Activated CD8-positive, alpha-beta memory T cell treated with anti-CD3 and anti-CD28 coated beads, Interleukin-2, amount 10 ng/mL, durations not matched to agents 7 days and 5 days (primary cell): ENCODE measurements at places on chromosomes 1 and 21.

DNA sequence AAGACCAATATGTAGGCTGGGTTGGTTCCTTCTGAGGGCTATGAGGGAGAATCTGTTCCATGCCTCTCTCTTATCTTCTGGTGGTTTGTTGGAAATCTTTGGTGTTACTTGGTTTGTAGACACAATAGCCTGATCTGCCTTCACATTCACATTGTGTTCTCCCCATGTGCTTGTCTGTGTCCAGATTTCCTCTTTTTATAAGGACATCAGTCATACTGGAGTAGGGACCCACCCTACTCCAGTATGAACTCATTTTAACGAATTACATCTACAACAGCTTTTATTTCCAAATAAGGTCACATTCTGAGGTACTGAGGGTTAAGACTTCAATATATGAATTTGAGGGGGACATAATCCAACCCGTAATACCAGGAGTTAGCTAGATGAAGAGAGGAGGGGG lies 75.9 kb downstream of the DISP1 start:
- no peak for DNase-seq

DNA sequence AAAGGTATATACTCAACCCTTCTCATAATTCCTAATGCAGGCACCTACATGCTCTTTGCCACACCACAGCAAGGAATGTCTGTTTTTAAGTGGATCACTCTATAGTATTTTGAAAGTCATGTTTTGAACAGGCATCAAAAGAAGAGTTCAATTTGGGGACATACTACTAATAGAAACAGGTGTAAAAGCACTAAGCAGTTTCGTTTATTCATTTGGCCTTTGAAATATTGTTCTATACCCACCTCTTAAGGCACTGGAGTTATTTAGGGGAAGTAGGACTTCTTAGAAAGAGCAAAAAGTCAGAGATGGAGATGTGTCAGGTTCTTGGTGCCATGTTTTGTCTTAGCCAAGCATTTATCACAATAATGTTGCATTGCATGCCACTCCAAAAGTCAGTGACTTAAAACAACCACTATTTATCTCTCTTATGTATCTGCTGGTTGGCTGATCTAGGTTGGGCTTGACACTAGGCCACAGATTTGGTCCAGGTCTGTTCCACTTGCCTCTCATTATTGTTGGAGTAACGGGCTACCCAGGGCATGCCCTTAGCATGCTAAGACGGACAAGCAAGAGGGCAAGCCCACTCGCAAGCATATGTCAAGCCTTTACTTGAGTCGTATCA lies 107.5 kb downstream of the RGL1 start:
- DNase-seq, result no peak

DNA sequence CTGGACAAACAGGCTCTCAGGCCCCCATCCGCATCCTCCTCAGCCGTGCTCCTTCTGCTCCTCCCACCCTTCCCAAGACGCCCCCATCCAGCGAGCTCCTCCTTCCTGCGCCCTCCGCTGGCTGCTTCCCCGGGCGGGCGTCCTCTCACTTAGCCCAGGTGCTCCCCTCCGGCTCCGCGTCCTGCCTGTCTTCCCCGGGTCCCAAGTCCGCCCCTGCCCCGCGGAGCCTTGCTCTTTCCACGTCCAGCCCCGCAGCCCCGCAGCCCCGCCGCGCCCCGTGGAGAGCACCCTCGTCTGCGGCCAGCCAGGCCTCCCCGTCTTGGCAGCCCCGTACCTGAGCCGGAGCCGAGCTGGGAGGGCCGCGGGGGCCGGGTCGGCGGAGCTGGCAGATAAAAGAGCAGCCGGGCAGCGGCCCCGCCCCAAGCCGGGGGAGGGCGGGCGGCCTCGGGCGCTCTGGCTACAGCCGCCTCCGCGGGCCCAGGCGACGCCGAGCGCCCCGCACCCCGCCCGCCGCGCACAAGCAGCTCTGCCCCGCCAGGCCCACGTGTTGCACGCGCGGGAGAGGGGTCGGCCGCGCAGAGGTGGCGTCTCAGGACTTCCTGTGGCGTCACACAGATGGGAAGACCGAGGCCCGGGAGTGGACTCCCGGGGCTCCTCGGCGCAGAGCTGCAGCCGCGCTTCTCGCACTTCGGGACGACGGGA lies at the start of gene PAQR7:
Gene PAQR7 (minus strand): TSS at position 555 of the 702 bp plus-strand sequence. CDS start 11,869 bp downstream, outside the sequence.
- peak; percentile 72 for DNase-seq

DNA sequence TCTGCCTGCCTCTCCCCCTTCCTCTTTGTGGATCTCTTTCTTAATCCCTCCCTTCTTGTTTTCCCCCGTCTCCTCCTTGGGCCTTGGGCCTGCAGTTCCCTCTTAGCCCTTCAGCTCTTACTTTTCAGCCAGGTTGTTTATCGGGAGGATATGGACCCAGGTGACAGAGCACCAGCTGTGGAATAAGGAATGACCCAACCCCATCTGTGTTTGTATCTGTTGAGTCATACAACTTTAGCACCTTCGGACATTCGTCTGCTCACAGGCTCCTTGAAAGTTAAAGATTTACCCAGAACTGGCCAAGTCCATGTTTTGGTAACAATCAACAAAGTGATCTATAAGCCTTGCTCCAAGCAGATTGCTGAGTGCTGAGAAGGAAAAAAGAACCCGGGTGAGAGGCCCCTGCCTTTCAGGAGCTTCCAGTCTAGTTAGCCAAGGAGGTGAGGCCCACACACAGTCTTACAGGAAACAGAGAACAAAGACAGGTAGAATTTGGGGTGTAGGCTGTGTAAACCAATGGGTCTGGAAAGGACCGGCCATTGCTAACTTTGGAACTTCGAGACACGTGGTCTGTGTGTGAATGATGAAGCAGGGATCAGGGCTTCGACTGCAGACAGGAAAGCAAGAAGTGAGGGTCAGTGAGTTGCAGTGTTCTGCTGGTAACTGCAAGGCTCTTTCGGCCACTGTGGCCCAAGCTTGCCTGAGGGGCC lies 66.7 kb upstream of the F3 start:
- no peak for DNase-seq

DNA sequence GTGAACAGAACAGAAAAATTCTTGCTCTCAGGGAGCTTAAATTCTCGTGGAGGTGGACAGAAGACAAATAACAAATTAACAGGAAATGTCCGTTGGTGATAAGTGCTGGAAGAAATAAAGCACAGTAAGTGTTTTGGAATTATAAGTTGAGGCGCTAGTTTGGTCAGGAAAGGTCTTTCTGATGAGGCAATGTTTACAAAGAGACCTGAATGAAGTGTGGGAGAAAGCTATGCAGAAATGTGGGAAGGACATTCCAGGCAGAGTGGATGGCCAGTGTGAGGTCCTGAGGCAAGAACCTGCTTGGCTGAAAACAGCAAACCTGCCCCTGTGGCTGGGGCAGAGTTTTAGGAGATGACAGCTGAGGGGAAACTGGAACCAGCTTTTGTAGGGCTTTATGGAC lies 23.3 kb downstream of the NGF start:
- no peak for DNase-seq

DNA sequence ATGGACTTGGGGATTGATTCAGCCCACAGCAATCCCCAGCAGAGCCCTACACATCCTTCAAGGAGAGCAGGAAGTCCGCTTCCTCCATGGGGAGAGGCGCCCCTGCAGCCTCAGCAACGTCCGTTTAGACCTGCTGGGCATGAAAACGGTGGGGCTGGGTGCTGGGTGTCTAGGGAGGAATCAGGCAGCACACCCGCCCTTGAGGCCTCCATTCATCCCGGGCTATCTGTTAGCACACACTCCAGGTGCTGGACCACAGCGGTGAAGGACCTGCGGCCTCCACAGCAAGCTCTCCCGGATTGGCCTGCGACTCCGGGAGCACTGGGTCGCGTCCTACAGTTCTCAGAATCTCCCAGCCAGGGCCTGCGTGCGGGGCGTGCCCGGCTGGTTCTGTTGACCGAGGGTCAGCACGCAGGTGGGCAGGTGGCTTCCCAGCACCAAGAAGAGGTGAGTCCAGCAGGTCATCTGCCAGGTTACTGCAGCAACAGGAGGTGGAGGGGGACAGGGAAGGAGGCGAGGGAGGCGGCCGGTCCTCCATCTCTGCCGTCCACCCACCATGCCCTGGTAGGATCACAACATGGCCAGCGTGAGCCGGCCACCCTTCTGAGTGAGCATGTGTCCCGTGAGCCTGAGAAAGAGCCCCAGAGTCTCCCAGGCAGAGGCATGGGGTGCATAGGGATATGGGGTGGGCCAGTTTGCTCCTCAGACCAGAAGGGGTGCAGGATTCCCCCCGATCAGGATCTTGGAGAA lies 96.6 kb downstream of the RIPK4 start:
- DNase-seq, result no peak

GRCh38 chr1:41645062-41645461 lies 160.6 kb upstream of the EDN2 start:
- no peak for DNase-seq

GRCh38 chr1:50704126-50704525 lies 255.9 kb downstream of the FAF1 start:
- no peak for DNase-seq

GRCh38 chr1:159835356-159835755 lies 8.7 kb downstream of the SLAMF8 start:
- no peak for DNase-seq

- no peak for DNase-seq
These were observed 449.8 kb downstream of the SIPA1L2 start for GRCh38 chr1:232179896-232180778.

- no peak for DNase-seq
These were observed 42.1 kb upstream of the TP53BP2 start for GRCh38 chr1:223887747-223888418.

GRCh38 chr1:209805875-209806760 lies at the start of gene IRF6:
TSS of gene IRF6 (minus strand) at chr1:209806142. CDS start at chr1:209801413, 4,729 bp downstream.
- DNase-seq, result peak; percentile 89

DNA sequence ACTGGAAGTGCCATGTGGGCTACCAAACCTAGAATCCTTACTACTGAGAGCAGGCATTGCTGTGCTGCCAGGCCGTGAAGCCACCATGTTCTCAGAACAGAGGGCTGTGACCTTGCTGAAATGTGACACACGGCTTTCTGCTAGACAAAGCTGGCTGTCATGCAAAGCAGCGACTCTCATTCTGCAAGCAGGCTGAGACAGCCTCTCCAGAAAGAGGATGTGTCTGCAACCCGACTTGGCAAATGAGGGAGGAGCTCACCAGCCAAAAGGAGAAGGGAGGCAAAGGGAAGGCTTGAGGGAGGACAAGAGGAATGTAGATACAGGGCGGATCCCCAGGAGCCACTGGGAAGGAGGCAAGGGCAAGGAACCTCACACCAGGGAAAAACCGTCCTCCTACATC lies 85.7 kb upstream of the KRTAP19-8 start:
- DNase-seq, result no peak

GRCh38 chr1:20366463-20367115 lies 75.9 kb downstream of the VWA5B1 start:
- DNase-seq, result no peak

DNA sequence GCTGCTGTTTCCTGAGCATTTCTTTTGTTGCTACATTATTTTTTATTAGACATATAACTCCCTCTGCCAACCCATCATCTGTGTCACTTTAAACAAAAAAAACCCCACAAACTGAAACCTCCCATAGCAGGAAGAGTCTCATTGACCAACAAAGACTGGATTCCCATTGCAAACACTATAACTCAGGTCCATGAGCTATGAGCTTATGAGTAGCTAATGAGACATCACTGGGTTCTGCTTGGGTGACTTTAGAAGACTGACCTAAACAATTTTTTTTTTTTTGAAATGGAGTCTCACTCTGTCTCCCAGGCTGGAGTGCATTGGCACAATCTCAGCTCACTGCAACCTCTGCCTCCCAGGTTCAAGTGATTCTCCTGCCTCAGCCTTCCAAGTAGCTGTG lies 212.8 kb downstream of the LTN1 start:
- no peak for DNase-seq

DNA sequence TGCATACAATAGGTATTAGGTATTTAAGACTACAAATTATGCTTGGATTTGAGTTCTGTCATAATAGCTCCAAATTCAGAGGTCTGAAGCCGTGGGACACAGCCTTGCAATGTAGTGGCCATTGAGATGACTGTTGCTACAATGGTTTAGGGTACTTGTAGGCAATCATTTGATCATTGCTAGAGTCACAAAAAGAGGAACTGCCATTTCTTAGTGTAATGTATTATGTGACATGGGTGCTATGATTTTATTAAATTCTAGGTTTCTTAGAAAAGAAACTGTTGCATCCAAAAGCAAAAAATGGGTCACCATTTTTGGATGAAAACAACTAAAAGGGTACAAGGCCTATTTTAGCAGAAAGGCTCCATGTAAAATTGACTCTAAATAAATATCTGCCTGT lies 129.9 kb upstream of the ZNF644 start:
- DNase-seq, result no peak

DNA sequence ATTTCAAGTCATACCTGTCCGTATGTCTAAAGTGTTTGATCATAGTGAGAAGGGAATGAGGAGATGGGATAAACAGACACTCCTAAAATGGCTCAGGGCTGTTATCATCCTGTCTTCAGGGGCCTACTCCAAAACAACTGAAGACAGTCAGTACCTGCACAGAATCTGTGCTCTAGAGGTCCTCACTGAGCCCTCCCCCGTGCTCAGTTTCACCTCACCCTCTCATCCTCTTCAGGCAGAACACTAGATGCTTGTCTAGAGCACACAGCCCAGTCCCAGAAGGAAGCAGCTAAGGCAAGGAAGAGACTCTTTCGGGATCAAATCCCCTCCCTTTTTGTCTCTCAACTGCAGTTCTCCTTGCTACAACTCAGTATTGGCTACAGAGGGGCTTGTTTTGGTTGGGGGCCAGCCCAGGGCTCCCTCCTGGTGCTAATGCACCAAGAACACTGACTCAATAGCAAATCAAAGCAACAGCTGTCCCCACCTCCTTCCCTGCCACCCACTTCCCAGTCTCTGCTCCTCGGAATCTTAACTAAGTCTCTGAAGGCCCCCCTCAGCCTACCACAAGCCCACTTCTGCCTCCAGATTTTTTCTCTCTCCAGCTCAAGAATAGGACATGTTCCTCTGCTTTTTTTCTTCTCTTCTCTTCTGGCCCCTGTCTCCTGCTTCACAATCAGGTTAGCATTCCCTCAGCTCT lies 10.1 kb downstream of the CADM3 start:
- no peak for DNase-seq

- no peak for DNase-seq
These were observed 85.6 kb downstream of the SETD4 start for GRCh38 chr21:35974775-35975174.

DNA sequence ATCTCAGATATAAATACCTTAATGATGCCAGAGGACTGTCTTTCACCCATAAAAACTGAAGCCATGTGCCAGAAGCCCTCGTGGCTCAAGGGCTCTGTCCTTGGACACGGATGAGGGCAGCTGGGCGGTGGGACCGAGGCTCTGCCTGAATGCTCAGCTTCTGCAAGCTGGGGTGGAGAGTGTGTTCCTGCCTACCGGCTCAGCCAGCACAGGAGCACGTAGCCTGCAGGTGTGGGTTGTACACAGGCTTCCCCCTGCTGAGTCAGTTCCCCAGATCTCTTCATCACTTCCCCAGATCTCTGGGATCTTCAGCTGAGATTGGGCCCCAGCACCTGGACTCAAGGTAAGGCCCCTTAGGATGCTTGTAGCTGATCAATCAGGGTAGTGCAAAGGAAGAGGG lies 15.4 kb downstream of the KCNJ15 start:
- no peak for DNase-seq

DNA sequence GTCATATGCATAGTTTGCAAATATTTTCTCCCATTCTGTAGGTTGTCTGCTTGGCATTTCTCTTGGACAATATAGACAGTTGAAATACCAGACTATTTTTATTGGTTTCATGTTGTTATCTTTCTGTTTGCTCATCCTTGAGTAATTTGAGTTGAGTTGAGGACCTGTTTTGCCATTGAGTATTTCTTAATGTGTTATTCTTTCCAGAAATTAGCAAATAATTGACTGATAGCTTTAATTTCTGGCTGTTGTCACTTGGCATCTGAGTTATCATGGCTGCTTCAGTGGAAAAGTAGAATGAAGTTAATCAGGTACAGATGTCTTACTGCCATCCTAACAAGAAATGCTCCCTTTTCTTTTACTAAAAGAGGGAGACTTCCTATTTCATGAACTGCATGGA lies 264.8 kb upstream of the DUSP10 start:
- DNase-seq, result no peak
